ENCODE measurements at places on chromosomes 12 and 14. TPM values are rescaled to one million over a fixed set of nuclear protein-coding genes. Genes with fewer than 3 reads are reported as not detected.

Gene SYCP3
- total RNA-seq = not detected

Gene CPNE6
- total RNA-seq = not detected

Gene KRT74
- not detected for total RNA-seq

Gene KCNA5
- total RNA-seq = 0.45 TPM

Gene CLEC2B
- total RNA-seq = 32.6 TPM

Gene SYNDIG1L
- total RNA-seq = 0.58 TPM

Gene ENDOU
- 0.40 TPM for total RNA-seq

Gene CIDEB
- total RNA-seq = 17.3 TPM

Gene TUNAR
- total RNA-seq = not detected

Gene OR4N5
- not detected for total RNA-seq

Gene MYF5
- total RNA-seq = not detected

Gene CEP170B
- total RNA-seq = 15.3 TPM

Gene DYRK2
- total RNA-seq = 25.5 TPM

Gene FLVCR2
- total RNA-seq = 56.4 TPM

Gene LALBA
- not detected for total RNA-seq

Gene KRT3
- not detected for total RNA-seq

Gene CD27
- 0.58 TPM for total RNA-seq

Gene SUOX
- total RNA-seq = 20.3 TPM

Gene PRIMA1
- 73.3 TPM for total RNA-seq

Gene COL2A1
- total RNA-seq = not detected

Gene ETFBKMT
- 5.8 TPM for total RNA-seq

Gene PIANP
- 2.5 TPM for total RNA-seq

Gene KCNK10
- total RNA-seq = not detected
